ENCODE measurements at places on chromosomes 5 and 9. TPM values are rescaled to one million over a fixed set of nuclear protein-coding genes. Genes with fewer than 3 reads are reported as not detected.

- no peak overlapping the region for H3K27ac ChIP-seq
- no peaks in the 10 kb centered on the region for H3K36me3 ChIP-seq
- H3K4me3 ChIP-seq = no peak overlapping the region
- peaks cover 81% of the 10 kb centered on the region for H3K27me3 ChIP-seq
- DNase-seq = no peak
These were observed 1.9 kb downstream of the IRX2 start for GRCh38 chr5:2749514-2750025.

DNA sequence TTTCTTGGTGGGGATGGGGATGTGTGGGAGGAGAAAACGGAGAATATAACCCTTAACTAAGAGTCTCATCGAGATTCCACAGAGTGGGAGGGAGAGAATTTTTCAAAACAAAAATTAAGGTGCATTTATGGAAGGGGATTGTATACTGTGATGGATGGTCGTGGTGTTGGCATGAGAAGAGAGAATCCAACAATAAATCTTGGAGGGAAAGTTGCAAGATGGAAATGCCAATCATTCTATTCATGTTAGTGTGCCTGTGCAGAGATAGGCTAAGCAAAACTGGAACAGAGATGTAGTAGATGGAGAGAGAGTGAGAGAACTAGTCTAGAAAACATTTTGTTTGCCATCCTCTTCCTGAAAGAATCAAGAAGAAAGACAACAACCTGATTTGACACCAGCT, 613.1 kb downstream of the EBF1 start:
- H3K4me1 ChIP-seq = no peaks in the 10 kb centered on the region
- H3K27ac ChIP-seq = no peak overlapping the region
- H3K36me3 ChIP-seq = no peaks in the 10 kb centered on the region
- H3K27me3 ChIP-seq = no peaks in the 10 kb centered on the region
- no peak overlapping the region for H3K4me3 ChIP-seq
- no peak for DNase-seq

DNA sequence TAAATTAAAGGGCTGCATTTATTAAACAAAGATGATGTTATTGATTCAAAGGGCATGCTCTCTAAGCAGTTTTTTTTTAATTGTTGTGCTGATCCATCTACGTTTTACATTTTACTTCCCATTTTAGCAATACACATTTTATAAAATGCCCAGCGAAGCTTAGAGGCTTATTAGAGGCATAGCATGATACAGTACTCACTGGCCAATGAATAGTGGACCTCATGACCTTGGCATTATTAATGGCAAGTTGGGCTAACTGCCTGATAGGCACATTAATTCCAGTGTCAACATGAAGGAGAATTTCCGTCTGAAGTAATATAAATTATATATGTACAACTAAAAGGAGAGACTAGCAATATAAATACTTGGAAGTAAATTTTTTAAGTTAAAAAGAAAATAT, 837.2 kb downstream of the EFNA5 start:
- H3K4me1 ChIP-seq = no peaks in the 10 kb centered on the region
- H3K4me3 ChIP-seq = no peak overlapping the region
- H3K27me3 ChIP-seq = no peaks in the 10 kb centered on the region

DNA sequence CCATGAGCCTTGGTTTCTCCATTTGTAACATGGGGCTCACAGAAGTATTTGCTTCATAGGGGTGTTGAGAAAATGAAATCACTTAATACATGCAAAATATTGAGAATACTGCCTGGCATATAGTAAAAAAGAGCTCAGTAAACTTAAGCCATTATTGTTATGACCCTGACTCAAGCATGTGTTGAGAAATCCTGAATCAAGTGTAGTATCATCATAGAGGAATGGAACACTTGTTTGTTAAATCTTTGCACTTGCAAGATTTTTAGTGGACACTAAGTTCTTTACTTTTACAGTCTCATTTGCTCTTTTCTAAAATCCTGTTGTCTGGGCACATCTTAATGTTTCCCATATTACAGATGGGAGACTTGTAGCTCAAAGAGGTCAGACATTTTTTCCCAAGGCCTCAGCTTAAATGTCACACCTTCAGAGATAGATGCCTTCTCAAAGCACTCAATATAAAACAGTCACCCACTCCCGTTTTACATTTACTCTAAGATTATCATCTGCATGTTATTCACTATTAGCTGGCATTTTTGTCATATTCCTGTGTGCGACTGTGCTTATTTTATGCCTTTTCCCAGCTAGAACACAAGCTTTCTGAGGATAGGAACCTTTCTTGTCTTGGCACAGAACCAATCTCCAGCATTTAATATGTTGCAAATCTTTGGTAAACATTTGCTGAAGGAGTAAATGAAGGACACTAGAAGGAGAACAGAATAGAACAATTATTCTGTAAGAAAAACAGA, 250.0 kb upstream of the TNC start:
- H3K27me3 ChIP-seq = no peaks in the 10 kb centered on the region
- no peak overlapping the region for H3K27ac ChIP-seq
- no peaks in the 10 kb centered on the region for H3K4me1 ChIP-seq
- H3K4me3 ChIP-seq = no peak overlapping the region
- DNase-seq = no peak

DNA sequence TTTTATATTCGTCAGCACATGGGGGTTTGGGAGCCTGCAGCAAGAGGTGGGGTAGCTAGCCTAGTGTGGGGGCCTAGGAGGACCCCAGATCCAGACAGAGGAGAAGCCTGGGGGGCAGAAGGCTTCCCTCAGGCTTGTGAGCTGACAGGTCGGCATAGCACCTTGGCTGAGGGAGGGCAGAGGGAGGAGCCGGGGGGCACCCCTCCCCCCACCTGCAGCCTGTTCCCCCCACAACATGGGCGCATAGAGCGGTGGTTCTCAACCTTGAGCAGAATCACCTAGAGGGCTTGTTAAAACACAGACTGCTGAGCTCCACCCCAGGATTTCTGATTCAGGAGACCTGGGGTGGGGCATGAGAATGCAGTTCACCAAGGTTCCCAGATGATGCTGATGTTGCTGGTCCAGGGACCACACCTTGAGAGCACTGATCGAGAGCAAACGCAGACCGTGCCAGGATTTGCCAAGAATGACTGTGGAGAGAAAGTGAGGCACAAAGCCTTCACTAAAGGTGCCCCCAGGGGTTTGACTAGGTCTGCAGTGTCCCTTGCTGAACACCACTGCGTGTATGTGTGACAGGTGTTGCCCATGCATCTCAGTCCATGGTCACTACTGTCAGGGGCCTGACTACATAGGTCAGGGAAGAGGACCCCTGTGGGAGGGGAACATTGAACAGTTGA, 163.3 kb downstream of the MACROH2A1 start:
- no peak for DNase-seq
- H3K27me3 ChIP-seq = no peaks in the 10 kb centered on the region
- no peaks in the 10 kb centered on the region for H3K36me3 ChIP-seq

GRCh38 chr5:62395210-62395950, 8.3 kb downstream of the DIMT1 start:
- no peak overlapping the region for H3K27ac ChIP-seq
- no peaks in the 10 kb centered on the region for H3K4me1 ChIP-seq
- H3K4me3 ChIP-seq = no peak overlapping the region
- peaks cover 82% of the 10 kb centered on the region for H3K36me3 ChIP-seq
- no peak for DNase-seq

DNA sequence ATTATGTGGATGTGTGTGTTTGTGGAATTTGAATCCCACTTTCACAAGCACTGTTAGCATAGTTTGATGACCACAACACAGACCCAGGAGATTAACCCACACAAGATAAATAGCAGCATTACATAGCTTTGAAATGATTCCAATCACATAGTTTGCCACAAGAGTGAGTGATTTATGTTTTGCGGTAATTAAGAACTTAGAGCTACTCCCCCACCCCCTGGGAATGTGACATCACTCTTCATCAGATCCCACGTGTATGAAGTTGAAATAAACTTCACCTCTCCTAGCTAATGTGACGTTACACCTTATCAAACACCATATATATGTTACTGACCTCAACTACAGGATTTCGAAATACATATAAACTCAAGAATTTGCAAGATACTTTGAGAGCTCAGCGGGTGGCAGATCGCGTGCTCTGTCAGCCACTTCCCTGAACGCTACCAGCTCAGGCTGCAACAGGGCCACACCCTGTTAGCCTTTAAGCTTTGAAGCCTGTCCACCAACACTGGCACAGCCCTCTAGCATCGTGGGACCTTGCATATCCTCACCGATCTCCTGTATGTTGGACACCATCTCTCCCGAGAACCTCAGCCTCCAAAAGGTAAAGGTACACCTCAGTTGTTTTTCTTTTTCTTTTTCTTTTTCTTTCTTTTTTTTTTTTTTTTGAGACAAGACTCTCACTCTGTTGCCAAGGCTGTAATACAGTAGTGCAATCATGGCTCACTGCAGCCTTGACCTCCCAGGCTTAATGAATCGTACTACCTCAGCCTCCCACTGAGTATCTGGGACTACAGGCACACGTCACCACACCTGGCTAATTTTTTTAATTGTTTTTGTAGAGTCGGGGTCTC, 1.7 kb upstream of the AGTPBP1 start:
- H3K27me3 ChIP-seq = no peaks in the 10 kb centered on the region
- H3K4me1 ChIP-seq = peaks cover 58% of the 10 kb centered on the region
- peak overlapping the region; percentile 29 for H3K4me3 ChIP-seq
- peak; percentile 91 for DNase-seq
- H3K27ac ChIP-seq = peak overlapping the region; percentile 78

The FAM151B gene
- polyA plus RNA-seq = 3.2 TPM

The CARTPT gene
- polyA plus RNA-seq = not detected

The SLC4A9 gene
- polyA plus RNA-seq = not detected

The ZNF879 gene
- polyA plus RNA-seq = 0.71 TPM

The IL9 gene
- polyA plus RNA-seq = not detected

The ECSCR gene
- not detected for polyA plus RNA-seq

The CCL21 gene
- not detected for polyA plus RNA-seq

Measured in CD14-positive monocyte (primary cell).